ENCODE measurements at places on chromosomes 7 and 10.

DNA sequence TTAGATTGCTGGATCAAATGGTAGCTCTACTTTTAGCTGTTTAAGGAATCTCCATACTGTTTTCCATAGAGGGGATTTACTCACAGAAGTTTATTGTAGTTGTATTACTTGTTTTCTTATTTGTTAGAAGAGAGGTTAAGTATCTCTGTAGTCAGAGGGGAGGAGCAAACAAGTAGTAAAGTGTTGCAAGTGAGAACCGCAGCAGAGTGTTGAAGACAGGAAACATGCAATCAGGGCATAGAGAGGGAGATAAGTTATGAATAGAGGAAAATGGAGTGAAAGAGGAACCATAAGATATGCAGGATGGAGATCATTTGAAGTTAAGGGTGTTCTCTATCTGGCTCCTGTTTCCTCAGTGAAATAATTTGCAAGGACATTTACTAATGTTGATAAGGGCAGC, 331.4 kb upstream of the TMEM229A start:
- no peak for DNase-seq

DNA sequence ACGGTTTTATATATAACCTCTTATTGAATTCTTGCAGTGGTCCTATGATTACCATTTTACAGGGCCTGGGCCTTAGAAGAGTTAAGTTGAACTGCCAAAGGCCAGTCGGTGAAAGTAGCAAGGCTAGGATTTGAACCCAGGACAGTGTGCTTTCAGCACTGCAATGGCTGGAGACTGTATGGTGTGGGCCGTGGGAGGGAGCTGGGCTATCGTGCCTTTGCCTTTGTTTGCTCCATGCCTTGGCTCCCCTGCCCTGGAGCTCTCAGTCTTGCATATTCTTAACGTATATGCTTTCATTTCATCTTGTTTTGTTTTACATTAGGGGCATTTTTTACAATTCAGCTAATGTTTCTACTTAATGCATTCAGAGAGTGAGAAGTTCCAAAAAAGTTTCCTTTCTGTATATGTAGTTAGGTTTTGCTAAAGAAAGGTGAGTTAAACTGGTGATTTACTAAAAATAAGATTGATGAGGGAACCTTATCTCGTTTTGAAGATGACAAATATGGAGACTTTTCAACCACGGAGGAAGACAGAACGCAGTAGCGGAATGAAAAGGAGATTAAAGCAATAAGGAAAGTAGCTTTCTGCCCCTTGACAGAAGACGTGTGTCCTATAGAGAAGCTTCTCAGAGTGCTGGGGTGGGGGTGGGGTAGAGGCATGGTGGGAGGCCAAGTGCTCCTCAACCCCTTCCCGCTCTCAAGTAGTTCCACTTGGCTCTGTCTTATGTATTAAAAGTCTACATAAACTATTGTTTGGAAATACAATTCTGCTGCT, 82.5 kb downstream of the RTKN2 start:
- DNase-seq: no peak

DNA sequence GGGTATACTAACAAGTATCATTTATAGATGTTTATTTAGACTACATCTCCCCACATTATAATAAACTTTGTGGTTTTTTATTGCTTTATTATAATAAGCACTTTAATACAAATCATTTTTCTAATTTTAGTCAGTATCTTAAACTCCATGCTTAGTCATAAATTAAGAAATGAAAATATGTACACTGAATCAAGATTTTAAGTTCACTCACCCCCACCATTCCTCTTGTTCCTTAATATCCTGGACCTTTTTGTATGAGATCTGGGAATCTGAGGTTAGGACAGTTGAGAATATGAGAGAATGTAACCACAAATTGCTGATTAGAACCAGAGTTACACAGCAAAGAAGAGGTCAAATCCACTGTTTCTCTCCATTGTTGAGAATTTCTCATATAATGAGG, 93.6 kb upstream of the WNT16 start:
- no peak for DNase-seq

DNA sequence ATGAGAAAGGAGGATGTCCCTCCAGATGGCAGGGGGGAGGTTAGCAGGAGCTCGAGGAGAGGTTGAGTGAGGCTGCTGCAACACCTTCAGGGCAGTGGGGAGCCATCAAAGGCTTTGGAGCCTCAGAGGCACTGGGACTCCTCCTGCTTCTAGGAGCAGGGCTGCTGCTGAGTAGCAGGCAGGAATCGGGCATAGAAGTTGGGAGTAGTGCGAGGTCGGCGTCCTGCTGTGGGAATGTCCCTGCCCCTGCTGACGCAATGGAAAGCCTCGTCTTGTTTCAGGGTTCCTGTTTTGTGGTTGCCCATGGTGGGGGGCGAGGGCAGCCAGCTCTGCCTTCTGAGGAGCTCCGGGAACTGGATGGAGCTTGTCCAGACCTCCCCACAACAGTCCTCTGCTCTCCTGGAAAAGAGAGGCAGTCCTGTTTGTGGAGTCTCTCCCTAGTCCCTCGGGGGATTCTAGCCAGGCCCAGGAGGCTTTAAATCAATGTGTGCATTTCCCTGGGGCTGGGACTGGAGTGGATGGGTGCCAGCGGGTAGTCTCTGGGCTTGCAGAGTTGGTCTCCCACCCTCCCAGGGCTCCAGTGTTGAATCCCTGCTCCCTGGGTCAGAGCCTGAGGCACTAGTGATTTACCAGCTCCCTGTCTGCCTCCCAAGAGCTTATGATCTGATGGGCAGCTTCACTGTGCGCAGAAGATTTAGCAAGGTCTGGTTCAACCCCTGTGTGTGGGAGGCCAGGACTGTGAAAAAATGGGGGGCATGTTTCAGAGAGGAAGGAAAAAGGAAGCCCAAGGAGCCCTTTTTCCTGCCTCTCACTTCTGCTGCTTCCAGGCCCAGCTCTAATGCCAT, 98.7 kb upstream of the PPIF start:
- no peak for DNase-seq

DNA sequence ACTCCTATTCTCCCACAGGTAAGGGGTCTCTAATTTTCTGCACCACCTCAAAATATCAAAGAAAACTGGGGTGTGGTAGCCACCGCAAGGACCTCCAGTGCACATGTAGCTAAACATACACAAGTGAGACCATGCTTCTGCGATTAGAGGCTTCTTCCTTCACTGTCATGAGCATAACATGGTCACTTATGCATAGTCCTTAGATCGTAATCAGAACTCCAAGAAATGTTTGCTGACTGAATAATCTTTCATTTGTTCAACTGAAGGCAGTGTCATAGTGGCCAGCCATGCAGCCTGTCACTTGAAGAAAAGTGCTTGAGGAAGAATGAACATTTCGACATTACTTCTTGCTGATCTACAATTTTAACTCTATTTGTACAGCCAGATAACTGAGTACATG, 14.6 kb downstream of the TWIST1 start:
- DNase-seq: no peak

GRCh38 chr10:105413997-105414396, 772.9 kb downstream of the SORCS3 start:
- DNase-seq: no peak

DNA sequence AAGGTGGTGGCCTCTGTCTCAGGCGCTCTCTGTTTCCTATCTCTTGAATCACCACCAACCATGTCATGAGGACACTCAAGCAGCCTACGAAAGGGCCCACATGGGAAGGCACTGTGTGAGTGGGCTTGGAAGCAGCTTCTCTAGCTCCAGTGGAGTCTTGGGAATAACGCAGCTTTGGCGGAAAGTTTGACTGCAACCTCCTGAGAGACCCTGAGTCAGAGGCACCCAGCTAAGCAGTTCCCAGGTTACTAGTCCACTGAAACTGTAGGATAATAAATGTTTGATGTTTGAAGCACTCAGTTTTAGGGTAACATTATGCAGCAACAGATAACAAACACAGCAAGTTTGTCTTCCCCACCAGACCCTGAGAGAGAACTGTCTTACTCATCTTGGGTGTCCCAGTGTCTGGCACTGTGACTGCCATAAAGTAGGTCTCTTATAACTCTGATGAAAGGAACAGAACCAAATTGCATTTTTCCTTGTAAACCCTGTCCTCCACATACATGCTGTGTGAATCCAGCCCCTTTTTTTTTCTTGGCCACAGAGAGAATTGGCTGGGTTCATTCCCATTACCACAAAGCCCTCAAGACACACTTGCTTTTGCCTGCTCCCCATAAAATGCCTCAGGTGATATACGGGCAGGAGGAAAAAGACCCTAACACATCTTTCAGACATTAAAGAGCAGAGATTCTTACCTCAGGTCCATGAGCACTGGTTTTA, 185.5 kb downstream of the ZNF365 start:
- DNase-seq: no peak

- no peak for DNase-seq
These were observed 28.4 kb downstream of the DAGLB start for GRCh38 chr7:6419310-6419773.

- DNase-seq: no peak
These were observed 24.3 kb downstream of the PTPN12 start for GRCh38 chr7:77561352-77561751.

GRCh38 chr10:88841316-88842111, 10.1 kb downstream of the ANKRD22 start:
- DNase-seq: no peak

- no peak for DNase-seq
These were observed 83.3 kb downstream of the CPXM2 start for GRCh38 chr10:123808286-123808685.

- no peak for DNase-seq
These were observed 31.7 kb downstream of the PODXL start for GRCh38 chr7:131524703-131525102.

GRCh38 chr7:129005186-129005585, 49.7 kb downstream of the TNPO3 start:
- no peak for DNase-seq

- no peak for DNase-seq
These were observed 13.6 kb downstream of the SNX10 start for GRCh38 chr7:26305090-26305868.

- no peak for DNase-seq
These were observed 208.5 kb downstream of the PLXNA4 start for GRCh38 chr7:132367795-132368194.

- DNase-seq: no peak
These were observed 6.4 kb downstream of the UPF2 start for GRCh38 chr10:12036073-12036655.

GRCh38 chr7:28041508-28042314, 138.9 kb downstream of the JAZF1 start:
- no peak for DNase-seq

GRCh38 chr10:131259535-131259934, 52.0 kb downstream of the TCERG1L start:
- DNase-seq: no peak

GRCh38 chr10:10589540-10590303, 427.9 kb upstream of the CELF2 start:
- DNase-seq: no peak

- no peak for DNase-seq
These were observed 4.6 kb downstream of the ITGB1 start for GRCh38 chr10:32953277-32953927.

DNA sequence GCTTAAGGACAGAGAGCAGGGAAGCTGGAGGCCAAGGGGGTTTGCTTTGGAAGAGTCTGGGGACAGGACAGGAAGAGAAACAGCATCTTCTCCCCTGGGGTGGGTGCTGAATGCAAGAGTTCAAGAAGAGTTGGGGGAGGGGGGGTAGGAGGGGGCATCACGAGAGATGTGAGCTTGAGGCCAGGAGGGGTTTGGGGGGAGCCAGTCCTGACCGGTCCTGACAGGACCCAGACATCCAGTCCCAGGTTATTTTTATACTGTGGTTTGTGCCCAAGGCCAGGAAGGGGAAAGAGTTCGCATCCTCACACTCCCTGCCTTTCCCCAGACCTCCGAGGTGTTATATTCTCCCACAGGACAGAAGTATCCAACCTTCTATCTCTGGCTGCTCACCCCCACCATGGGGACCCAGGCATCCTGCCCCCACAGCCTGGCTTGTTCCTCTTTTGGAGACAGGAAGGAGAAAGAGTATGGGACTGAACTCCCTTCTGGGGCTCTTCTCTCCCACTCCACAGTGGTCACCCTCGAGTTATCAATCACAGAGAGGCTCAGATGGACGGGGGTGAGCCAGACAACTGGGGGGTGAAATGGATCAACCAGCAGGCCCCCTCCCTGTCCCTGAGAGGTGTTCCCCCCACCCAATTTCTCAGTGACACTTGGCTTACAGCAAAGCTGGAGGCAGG, 2.8 kb downstream of the TSC22D4 start:
- DNase-seq: no peak

DNA sequence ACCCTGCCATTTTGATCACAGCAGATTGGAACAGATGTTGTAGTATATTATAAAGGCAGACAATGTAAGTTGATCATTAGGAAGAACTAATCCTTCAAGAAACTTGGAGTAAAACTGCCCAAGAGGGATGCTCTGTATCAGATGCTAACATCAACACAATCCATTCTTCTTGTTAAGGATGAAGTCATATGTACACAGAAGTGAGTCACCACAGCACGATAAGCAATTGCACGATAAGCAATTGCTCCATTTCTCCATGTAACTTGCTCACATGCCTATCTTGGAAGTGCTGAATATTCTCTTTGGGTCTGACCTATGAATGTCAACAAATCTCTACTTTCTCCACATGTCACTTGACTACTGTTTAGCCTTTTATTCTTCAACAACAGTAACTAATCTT, 41.5 kb upstream of the DMTF1 start:
- no peak for DNase-seq

- DNase-seq: no peak
These were observed 77.6 kb upstream of the UNC5B start for GRCh38 chr10:71134732-71135211.

DNA sequence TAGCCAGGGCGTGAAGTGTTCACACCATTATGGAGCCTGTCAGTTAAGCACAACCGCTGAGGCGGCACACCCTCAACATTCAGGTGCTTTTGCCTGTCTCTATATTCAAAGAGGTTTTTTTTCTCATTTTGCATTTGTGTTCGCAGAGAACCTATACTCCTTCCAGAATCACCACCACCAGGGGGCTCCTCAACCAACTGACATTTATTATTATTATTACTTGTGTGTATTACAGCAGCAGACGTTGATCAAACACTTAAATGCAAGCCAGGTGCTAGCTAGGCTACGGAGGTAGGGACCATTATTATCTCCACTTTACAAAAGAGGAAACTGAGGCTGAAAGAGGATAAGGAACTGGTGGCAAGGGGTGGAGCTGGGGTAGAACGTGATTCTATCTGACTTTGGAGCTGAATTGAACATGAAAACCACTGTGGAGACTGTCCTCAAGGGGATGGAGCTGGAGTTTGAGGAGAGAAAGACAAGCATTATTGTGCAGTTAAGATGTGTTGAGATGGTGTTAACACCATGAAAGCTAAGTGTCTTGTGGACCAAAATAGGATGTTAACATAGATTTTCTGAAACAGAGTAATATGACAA, 133.8 kb upstream of the PLXNA4 start:
- DNase-seq: no peak

DNA sequence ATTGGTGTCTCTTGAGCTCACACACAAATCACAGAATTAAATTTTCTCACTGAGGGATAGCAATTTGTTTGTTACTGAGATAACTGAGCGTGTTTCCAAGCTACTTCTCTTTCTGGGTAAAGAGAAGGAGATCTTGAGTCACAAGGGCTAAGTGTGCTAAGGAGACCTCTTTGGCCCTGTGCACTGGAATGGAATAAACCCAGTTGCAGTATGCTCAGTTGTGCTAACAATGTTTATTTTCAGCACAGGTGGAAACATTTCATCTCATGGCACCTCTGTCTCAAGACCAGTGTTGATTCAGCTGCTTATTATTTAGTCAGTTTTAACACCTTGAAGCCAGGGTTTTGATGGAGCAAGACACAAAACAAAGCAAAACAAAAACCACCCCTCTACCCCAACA, 22.5 kb upstream of the UBE2H start:
- no peak for DNase-seq

GRCh38 chr7:88761779-88762178, 2.3 kb downstream of the ZNF804B start:
- DNase-seq: no peak

Measured in GM12892 (cell line).